ENCODE measurements at places on chromosomes 1 and 21. TPM values are rescaled to one million over a fixed set of nuclear protein-coding genes. Genes with fewer than 3 reads are reported as not detected.
A peak's percentile ranks its signal among the peaks of the same experiment; 100 is the strongest.

The KRTAP10-2 gene
- not detected for total RNA-seq

DNA sequence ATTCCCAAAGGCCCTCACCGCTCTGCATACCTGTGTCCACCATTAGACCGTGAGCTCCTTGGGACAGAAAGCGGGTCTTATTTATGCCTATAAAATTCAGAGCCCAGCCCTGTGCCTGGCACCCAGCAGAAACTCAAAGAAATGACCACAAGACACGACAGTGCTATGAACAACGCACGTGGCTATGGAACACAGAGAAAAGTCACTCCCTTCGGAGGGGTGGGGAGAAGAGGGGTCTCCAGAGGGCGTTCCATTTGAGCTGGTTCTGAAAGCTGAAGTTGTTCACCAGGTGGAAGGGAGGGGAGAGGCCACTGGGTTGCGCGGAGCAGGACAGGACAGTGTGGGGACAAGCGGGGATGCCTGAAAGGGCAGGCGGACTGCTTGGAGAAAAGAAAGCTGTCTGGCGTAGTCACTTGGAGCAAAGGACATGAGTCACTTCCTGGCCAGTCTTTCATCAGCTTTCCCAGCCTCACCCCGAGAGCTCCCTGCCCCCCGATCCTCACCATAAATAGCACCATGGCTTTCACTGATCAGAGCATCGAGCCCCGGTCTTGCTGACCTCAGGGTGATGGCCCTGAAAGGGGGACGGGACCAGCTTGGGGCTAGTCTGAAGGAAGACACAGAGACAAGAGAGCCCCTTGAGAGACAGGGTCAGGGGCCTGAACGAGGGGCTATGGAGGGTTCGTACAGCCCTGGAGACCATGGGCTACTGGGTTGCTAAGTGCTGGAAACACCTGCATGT, 28.5 kb downstream of the ECE1 start:
- peaks cover 39% of the 10 kb centered on the region for H3K4me1 ChIP-seq
- peaks cover 55% of the 10 kb centered on the region for H3K36me3 ChIP-seq
- DNase-seq: no peak
- no peaks in the 10 kb centered on the region for H3K27me3 ChIP-seq
- no peak overlapping the region for H3K4me3 ChIP-seq

DNA sequence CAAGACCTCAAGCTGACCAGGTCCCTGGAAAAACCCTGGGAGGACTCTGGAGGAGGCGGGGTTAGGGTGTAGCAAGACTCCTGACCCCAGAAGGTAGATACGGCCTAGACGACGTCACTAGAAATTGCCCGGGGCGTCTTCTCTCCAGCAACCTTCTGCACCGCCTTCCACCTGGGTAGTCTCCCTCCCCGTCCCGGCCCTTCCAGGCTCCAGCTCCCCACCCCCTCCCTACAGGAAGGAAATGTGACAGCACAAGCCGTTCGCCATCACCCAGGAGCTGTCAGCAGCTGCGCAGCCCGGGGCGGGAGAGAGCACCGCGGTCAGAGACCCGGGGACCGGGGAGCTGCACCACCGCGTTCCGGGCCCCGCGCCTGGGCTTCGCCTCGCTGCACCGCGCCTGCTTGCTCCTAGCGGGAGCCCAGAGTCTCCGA, 20.0 kb downstream of the SERTAD4 start:
- H3K27me3 ChIP-seq: no peaks in the 10 kb centered on the region
- H3K4me3 ChIP-seq: no peak overlapping the region
- H3K4me1 ChIP-seq: peaks cover 29% of the 10 kb centered on the region
- DNase-seq: no peak

The PDPN gene
- total RNA-seq: 5.9 TPM

DNA sequence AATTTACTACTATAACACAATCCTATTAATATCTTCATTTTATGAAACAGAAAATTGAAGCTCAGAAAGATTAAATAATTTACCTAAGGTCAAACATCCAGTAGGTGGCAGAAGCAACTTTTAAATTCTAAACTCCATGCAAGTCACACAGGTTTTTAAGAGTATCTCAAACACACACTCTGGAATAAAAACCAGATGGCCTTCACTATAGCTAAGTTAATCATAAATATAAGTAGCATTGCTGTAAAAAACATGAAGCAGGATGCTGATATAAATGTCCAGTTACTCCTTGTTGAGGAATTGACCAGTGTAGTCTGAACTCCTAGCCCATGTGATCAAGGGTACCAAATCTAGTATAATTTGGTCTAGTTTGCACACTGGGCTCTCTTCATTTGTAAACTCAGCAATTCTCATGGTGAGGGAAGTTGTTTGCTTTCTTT, 9.4 kb upstream of the FMO3 start:
- no peaks in the 10 kb centered on the region for H3K27me3 ChIP-seq
- peaks cover 6% of the 10 kb centered on the region for H3K4me1 ChIP-seq
- no peaks in the 10 kb centered on the region for H3K36me3 ChIP-seq
- DNase-seq: no peak
- no peak overlapping the region for H3K4me3 ChIP-seq

- peak overlapping the region; percentile 26 for H3K27ac ChIP-seq
- no peak overlapping the region for H3K4me3 ChIP-seq
- no peaks in the 10 kb centered on the region for H3K4me1 ChIP-seq
- DNase-seq: no peak
Observed at GRCh38 chr1:181097242-181097641, 8.7 kb downstream of the IER5 start.

DNA sequence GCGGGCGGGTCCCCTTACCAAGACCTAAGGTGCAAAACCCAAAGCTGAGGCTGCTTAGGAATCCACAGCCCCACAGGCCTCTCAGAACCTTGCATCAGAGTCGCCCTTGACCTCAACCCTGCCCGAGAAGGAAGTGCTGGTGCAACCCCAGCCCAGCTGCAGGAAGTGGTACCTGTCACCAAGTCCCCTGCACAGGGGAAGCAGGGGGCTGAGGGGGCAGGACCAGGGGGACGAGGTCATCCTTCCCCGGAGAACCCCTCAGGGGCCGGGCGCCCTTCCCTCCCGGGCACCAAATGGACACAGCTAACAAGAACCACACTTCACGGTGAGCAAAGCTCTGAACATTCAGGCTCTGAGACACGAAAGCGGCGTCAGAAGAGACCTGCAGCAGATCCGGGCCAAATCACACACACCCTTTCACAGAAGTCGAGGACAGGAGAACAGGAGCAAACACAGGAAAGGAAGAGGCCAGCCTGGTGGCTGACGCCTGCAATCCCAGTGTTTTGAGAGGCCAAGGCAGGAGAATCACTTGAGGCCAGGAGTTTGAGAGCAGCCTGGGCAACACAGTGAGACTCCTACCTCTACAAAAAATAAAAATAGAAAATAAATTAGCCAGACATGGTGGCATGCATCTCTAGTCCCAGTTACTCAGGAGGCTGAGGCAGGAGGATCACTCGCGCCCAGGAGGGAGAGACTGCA, 6.4 kb downstream of the ITGB2 start:
- H3K4me3 ChIP-seq: peak overlapping the region; percentile 12
- H3K27ac ChIP-seq: peak overlapping the region; percentile 2
- DNase-seq: no peak
- no peaks in the 10 kb centered on the region for H3K27me3 ChIP-seq
- H3K4me1 ChIP-seq: peaks cover 31% of the 10 kb centered on the region
- no peaks in the 10 kb centered on the region for H3K36me3 ChIP-seq

The CFHR3 gene
- total RNA-seq: not detected

Data from Peyer's patch (tissue), 4 donors.